Hippocampal formation (tissue), 2 donors: ENCODE measurements at places on chromosomes 6 and 20.

- DNase-seq: no peak
These were observed 31.4 kb downstream of the HAO1 start for GRCh38 chr20:7908905-7909304.

DNA sequence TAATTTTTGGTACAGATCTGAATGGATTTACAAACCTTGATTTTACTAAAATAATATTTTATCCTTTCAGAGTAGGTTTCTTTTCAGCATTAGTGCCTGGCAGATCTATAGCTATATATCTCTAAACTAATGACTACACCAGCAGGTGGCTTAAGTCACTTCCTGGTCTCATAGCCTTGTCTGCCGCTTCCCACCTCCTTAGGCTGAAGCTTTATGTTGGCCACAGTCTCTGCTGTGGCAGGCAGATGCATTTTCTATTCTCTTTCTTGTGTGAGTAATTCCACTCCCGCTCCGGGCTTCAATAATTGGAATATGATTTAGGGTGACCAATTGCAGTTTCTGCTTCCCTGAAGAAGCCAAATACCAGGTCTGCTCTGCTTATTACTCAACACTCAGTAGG is 226.8 kb upstream of the HS3ST5 start:
- DNase-seq: no peak

GRCh38 chr6:14549871-14550270 is 432.3 kb downstream of the CD83 start:
- no peak for DNase-seq

DNA sequence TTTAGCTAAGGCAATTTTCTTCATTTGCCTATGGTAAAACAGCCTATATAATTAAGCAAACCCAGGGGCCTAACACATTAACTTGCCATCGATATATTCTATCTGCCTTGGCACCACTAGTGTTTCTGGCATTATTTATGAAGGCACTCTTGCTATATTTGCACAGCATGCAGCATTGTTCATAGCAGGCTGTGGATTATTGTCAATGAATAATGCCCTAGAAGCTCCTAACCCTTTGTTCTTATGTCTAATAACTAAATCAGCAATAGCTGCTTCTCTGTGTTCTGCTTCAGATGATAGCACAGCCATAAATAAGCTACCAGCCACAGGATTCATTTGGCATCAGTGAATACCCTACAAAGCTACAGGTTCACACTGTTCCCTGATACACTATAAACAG is 254.8 kb upstream of the STXBP5 start:
- DNase-seq: no peak

DNA sequence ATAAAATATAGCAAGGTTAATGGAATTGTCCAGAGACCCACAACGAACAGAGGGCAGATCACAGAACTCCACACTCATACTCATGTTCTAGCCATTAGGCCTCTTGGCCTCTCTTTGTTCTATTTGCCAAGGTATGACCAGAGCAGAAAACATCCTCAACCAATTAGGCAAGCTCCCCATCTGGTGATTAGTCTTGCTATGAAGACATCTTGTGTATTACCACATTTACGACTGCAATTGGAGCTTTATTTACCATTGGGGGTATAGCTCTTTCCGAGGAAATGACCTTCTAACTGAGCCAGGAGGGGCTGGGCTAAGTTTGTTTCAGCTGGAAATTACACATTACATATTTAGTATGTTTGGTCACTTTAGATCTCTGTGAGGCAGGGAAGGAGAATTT is 593.9 kb downstream of the CD109 start:
- DNase-seq: no peak

GRCh38 chr20:6028818-6029217 is 25.0 kb downstream of the LRRN4 start:
- DNase-seq: no peak

GRCh38 chr20:46875059-46875458 is 19.6 kb upstream of the EYA2 start:
- DNase-seq: no peak

DNA sequence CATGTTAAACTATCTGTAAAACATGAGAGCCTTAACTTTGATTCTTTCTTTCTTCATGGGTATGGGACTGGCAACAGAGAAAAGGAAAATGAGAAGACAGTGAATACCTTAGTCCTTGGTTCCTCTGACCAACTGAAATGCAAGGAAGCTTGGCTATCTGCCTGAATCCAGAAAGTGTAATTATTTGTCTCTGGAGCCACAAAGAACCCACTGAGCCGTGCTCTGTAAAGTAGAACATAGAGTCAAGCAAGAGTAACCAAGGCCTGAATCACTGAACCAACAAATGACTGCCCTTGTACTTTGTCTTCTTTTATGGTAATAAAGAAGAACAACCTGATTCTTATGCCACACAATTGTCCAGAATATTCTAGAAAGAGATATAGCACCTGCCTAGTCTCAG is 27.6 kb downstream of the PKHD1 start:
- no peak for DNase-seq

- no peak for DNase-seq
These were observed 138.5 kb upstream of the PMEPA1 start for GRCh38 chr20:57848282-57848681.

GRCh38 chr20:24366336-24367004 is 103.0 kb upstream of the SYNDIG1 start:
- DNase-seq: no peak

DNA sequence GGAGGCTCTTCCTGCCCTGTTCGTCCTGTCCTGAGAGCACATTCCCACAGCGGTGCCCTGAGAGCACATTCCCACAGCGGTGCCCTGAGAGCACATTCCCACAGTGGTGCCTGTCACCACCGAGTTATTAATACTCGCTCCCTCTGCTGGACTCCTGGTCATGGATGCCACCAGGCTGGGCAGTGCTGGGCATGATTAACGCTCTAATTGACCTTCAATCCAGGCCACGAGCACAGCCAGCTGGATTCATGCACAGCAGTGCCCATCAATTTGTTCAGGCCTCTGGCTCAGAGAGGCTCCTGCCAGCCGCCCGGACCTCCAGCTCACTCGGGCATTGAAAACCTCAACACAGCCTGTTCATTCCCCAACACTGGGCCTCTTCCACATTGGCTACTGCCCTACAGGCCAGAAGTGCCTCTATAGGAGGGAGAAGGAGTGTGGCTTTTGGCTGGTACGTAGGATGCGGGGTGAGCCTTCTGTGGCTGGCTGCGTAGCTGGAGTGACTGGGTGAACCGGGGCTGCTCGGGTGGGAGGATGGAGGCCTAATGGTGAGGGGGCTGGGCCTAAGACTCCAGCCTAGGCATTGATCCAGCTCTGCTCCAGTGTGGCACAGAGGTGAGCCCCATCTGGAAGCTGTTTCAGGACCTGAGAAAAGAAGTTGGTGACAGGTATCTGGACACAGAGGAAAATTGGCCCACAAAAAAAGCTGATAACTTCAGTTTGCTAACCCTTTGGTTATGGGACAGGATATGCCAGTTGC is 9.3 kb downstream of the IP6K3 start:
- DNase-seq: no peak

GRCh38 chr20:6693178-6693807 is 74.2 kb upstream of the BMP2 start:
- DNase-seq: no peak

GRCh38 chr20:21074605-21075336 is 31.4 kb downstream of the LINC00237 start:
- DNase-seq: no peak

DNA sequence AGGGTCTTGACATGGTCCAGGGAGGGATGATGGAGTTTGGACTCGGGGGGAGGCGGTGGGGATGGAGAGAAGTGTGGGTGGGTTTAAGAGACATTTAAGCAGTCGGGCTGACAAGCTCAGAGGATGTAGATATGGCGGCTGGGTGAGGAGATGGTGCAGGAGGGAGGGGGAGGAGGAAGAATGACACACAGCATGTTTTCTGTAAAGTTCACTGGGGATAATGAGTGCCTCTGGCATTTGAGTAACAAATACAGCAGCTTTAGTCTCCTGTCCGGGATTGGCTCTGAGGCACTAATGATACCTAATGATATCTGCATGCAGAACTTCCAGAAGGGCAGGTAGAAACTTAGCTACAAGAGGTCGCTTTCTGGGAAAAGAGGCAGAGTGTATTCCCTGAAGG is 107.8 kb downstream of the DHX35 start:
- no peak for DNase-seq

DNA sequence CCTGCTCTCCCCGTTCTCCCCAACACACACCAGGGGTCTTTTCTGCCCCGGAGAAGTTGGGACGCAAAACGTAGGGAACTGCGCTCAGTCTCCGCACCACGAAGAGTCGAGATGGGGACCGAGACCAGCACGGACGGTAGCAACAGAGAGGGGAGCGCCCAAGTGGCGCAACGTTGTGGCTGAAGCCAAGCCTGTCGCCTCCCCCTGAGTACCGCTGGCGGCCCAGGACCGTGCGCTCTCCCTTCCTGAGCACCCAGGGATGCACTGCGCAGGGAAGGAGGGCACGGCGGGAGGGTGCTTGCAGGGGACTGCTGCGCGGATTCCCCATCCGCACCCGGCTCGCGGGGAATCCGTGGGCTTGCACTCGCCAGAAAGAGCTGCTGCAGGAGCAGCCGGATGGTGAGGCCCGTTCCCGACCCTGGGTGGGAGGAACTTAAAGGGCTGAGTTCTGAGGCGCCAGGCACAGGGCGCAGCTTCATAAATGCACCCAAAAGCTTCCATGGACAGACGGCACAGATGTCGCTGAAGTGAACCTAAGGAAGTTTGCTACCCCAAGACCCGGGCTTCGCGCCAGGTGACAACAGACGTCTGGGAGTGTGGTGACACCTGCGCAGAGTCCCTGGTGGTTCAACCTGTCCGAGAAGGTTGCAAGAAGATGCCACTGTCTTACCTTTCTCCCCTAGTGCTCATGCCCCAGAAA is 178.7 kb downstream of the TBXT start:
- no peak for DNase-seq

DNA sequence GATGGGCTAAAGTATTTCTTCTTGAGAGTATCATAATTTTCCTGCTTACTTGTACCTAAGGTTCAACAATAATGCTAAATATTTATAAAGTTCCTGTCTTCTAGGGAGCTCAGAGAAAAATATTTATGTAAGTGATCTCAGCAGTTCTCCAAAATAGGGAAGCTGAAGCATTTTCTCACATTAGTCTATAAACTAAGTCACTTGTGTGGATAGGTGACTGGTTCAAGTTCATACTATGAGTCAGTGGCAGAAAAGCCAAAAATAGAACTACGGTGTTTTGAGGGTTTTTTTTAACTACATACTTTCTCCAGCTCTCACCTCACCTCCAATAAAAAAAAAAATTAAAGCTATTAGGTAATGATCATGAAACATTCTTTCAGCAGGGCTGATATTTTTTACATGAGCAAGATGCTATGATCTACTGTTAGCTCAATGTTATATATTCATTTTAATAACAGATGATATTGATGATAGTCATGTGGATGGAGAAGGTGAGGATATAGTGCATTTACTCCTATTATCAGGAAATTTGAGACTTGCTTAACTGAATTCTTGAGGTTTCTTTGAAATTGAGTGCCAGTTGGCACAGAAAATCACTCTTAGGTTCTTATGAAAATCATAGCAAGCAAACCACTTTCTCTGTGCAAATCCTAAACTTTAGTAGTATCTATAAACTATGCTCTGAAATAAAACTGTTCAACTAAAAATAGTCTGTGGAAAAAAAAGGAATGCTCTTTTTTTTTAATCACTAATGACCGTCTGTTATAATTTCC is 4.1 kb upstream of the MOXD1 start:
- no peak for DNase-seq

- peak; percentile 25 for DNase-seq
These were observed 7.8 kb downstream of the KCNG1 start for GRCh38 chr20:51014797-51015722.

- DNase-seq: no peak
These were observed 33.1 kb upstream of the FBXL4 start for GRCh38 chr6:98980819-98981218.

- no peak for DNase-seq
These were observed 8.9 kb upstream of the MLN start for GRCh38 chr6:33812669-33813068.

GRCh38 chr6:116971959-116972358 is 94.9 kb downstream of the RFX6 start:
- DNase-seq: no peak

- DNase-seq: no peak
These were observed 9.5 kb upstream of the TULP1 start for GRCh38 chr6:35522151-35522550.
